ENCODE measurements at places on chromosomes 7 and 10. TPM values are rescaled to one million over a fixed set of nuclear protein-coding genes. Genes with fewer than 3 reads are reported as not detected.

DNA sequence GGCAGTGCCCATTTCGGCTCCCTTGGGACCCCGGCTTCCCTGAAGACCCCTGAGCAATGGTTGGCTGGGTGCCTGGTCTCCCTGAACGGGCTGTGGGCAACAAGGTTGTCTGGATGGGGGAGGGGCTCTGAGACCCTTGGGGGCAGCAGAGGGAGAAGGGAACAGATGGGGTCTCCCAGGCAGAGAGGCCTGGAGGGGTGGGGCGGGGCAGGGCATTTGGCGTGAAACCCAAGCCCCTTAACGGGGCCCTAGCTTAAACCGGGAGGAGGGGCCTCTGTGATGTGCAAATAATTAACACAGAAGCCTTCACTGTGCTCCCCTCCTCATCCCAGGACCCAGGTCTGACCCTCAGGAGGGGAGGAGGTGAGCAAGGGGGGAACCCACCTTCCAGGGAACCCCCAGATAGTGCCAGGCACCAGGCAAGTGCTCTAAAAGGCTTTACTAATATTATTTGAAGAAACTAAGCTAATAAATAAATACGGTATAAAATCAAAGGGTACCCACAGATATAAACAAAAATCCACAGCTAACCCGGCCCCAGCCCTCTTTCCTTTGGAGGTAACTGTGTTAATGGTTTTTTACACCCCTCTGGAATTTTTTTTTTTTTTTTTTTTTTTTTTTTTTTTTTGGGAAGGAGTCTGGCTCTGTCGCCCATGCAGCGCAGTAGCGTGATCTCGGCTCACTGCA lies 170.8 kb downstream of the RNF216 start:
- DNase-seq, result no peak

GRCh38 chr7:16071246-16071857 lies 350.0 kb downstream of the CRPPA start:
- DNase-seq, result no peak

DNA sequence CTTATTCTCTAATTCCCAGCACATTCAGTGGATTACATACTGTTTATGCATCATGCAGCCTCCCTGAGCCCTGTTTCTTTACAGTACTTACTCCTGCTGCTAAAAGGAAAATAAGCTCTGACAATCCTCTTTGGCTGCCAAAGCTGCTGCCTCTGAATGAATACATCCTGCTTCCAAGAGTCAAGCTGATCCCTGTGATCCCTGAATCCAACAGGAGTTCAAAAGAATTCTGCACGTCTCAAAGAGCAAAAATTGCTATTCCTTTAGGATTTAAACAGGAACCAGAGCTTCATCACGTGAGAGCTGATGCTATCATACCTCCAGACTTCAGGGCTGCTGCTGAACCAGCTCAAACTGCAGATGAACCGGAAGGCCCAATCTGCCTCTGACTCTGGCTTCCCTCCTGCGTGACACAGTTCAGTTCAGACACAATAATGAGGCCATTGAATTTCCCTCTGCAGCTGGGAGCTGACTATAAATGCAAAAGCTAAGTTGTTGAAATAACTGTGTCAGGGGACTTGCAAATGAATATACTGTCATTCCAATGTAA lies 851.0 kb upstream of the PHF14 start:
- no peak for DNase-seq

DNA sequence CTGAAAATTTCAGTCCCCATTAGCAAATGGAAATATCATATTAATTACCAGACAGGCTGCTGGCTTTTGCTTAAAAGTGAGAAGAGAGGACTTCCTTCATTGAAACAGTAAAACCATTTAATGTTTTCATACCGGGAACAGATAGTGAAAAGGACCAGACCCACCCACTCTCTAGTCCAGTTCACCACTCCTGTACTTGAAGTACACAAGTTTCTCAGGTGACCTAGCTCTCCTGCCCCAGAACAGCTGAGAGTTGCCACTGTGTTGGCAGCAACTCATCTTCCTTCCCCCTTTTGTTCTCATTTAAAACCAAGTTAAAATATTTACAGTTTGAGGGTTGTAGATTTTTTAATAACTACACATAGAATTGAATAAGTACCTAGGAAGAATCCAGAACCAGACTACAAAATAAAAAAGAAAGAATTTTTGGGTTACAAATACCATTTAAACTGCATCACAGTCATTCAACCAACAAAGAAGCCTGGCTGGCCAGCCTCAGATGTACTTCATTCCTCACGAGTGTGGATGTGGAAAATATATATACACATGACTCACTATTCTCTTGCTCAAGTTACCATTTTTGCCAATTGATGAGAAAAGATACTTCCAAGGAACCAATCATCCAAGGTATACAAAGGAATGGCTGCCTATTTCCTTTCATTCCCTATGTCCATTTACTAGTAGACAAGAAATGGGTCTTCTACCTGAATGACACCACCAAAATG lies 68.1 kb downstream of the VPS41 start:
- peak; percentile 70 for DNase-seq

GRCh38 chr7:44769776-44770294 lies 21.2 kb downstream of the ZMIZ2 start:
- DNase-seq, result no peak

- DNase-seq, result no peak
These were observed 253.6 kb upstream of the FOXK1 start for GRCh38 chr7:4428526-4428925.

GRCh38 chr7:150465414-150465813 lies 15.0 kb downstream of the GIMAP8 start:
- no peak for DNase-seq

DNA sequence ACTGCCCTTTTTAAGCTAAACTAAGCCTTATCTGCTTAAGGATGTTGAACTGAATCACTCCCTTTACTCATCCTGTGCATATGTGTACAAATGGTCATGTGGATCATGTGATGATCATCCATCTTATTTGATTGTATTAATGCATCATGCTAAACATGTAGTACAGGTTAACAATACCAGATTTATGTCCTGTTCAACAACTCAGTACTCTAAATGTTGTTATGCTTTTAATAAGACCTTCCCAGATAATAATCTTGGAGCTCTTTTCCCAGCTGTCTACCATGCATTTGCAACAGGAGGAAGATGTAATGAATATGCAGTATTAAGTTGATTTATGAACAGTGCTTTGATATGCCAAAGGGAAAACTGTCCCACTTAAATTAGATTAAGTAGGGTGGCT lies 318.0 kb downstream of the BICC1 start:
- DNase-seq, result no peak

DNA sequence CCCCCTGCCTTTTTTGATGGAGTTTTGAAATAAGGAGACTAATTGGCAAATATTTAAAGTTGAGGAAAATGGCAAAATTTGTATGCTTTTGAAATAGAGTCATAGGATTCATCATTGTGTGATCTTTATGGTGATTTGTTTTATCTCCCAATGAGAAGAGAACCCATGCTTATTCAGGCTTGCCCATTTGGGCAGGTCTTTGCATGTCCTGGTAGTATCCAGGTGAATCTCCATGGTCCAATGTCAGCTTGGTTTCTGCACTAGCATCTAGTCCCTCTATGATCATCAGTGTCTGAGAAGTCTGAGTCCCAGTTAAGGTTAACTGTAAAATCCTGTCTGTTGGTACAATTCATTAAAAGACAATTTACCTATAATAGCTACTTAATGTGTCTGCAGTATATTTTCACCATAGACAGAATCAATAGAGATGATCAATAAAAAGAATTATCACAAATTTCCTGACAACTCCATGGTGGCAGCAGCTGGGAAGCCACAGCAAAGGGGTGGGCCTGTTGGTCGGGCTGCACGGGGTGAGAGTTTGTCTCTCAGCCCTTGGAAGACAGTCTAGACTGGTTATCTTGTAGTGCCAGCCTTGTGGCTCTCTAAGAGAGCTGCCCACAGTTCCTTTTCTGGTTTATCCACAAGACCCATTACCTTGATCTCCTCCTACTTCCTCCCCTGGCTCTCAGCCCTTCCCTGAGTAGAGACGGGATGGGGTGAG lies 22.2 kb upstream of the BMPER start:
- no peak for DNase-seq

- peak; percentile 28 for DNase-seq
These were observed 31.3 kb downstream of the THNSL1 start for GRCh38 chr10:25047591-25048301.

GRCh38 chr10:3625959-3626751 lies 158.9 kb downstream of the KLF6 start:
- no peak for DNase-seq

DNA sequence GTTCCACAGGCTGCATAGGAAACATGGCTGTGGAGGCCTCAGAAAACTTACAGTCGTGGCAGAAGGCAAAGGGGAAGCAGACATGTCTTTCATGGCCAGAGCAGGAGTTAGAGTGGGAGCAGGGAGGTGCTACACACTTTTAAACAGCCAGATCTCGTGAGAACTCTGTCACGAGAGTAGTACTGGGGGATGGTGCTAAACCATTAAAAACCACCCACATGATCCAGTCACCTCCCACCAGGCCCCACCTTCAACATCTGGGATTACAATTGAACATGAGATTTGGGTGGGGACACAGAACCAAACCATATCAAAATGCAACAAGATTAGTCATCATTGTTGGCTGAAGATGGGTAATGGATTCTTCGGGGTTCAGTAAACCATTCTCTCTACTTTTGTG lies 65.4 kb upstream of the PDCD4 start:
- no peak for DNase-seq

- no peak for DNase-seq
These were observed 573.8 kb downstream of the POM121L12 start for GRCh38 chr7:53609185-53609584.

- no peak for DNase-seq
These were observed 42.5 kb downstream of the C7orf25 start for GRCh38 chr7:42869131-42870020.

DNA sequence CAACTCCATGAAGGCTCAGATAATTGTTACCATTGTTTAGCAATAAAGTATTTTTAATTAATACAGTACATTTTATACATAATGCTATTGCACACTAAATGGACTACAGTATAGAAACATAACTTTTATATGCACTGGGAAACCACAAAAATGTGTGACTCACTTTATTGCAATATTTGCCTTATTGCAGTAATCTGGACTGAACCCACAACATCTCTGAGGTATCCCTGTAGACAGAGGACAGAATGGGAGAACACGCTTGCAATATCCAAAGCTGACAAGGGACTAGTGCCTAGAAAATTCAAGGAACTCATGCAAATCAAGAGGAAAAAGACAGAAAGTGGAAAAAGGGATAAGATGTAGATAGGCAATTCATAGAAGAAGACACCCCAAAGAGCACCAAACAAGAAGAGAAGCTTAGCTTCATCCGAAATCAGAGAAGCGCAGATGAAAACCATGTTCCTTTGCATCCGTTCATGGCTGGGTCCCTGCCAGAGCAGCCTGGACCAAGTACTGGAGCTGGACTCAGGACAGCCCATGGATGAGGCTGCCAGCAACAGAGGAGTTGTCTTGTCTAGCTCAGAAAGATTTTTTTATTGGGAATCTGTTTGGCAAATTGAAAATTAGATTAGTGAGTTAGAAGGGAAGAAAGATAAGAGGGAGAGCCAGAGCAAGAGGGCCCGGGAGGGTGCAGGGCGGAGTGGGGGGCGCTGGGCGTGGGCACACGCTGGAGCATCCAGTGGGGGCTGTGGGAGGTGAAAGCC lies 16.0 kb upstream of the GALNTL5 start:
- peak; percentile 46 for DNase-seq

DNA sequence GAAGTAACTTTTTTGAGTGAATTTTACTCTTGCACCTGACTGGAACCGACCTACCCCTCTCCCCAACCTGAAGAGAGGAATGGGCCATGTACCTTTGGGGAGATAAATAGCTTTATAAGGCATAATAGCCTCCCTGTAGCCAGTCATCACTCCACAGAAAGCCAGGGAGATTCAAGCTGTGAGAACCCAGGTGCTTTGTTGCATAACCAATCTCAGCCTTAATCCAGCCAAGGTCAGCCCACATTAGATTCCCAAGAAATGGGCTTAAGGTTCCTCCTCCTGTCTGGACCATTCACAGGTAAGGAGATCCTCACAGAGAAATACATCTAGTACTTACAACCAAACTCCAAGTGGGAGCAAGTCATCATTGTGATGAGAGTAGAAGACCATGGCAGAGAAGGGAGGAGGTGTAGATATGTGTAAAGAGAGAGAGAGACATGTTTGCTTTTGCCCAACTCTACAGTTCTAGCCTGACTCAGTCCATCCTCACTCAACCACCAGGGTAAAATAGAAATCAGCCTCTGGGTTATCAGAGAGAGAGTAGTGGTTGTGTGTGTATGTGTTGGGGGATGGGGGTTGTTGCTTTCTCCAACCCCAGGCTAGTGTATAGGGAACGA lies 23.6 kb downstream of the SKIDA1 start:
- no peak for DNase-seq

GRCh38 chr7:149125189-149125862 lies 798 bp downstream of the ZNF425 start:
- DNase-seq, result no peak

Gene PNLIPRP2
- not detected for total RNA-seq

Gene CDHR1
- not detected for total RNA-seq

Gene SPDYE5
- not detected for total RNA-seq

Gene HOGA1
- total RNA-seq, result 6.7 TPM

Gene MLXIPL
- total RNA-seq, result not detected

Gene DIP2C
- total RNA-seq, result 10.7 TPM

Gene TSPAN33
- total RNA-seq, result 7.0 TPM
